ENCODE measurements at places on chromosomes 4 and X.

GRCh38 chrX:45788941-45789348 is 588.3 kb upstream of the DIPK2B start:
- no peak for DNase-seq

- no peak for DNase-seq
These were observed 117.2 kb downstream of the SLIT2 start for GRCh38 chr4:20368926-20369325.

DNA sequence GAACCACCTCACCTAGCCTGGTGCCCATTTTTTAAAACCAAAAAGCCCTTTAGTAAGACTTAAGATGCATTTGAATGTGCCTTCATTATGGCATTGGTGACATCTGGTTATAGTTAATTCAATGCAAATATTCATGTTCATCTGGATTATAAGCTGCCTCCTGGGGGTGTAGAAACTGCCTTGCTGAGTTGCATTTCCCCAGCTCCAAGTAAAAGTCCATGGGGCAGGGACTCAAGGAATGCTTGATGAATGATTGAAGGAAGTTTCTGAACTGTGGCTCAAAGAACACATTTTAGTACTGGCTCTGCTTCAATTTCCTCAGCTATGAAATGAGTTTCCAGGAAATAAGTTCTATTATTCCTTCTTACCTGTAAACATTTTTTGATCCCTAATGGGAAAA is 18.5 kb upstream of the RBM47 start:
- DNase-seq, result no peak

- no peak for DNase-seq
These were observed 8.1 kb upstream of the STS start for GRCh38 chrX:7139202-7140081.

DNA sequence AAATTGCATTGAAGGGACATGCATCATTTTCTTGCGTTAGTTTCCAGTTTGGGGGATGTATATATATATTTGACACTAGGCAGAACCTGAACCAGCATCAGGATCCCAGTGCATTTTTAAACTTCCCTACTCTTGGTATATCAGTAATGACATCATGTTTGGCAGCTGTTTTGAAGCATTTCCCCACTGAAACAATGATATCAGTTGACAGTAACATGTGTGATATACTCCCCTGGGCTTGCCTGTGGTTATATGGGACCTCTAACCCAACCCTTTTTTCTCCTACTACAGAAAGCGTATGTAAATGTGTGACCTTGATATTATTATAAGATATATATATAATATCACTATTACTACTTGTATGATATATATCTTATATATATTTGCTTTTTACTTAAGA is 225.9 kb upstream of the CASK start:
- DNase-seq, result no peak

DNA sequence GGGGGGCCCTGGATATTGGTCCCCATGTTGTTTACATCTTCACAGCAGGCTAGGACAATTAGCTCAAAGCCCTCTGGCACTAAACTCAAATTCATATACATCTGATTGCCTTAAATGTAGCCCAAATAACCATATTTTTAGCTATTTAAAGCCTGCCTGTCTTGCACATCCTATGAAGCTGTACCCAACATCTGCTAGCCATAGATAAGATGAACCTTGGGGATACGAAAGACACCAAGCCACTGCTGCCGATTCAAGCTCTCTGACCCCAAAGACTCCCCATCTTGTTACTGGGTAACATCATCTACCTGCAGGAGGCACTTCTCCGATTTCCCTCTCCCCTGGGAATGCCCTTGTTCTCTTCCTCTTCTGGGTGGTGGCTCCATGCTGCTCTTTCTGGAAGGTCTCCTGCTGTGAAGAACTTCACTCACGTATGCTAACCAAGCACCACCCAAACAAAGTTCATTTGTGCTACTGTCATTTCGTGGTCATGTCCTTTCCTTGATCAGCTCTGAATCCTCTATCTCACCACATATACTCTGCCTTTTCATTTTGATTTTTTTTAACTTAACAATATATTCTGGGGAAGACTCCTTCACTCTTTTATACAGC is 107.7 kb upstream of the ATXN3L start:
- DNase-seq, result no peak

- DNase-seq, result no peak
These were observed 93.7 kb upstream of the TRPC3 start for GRCh38 chr4:122045533-122045932.

DNA sequence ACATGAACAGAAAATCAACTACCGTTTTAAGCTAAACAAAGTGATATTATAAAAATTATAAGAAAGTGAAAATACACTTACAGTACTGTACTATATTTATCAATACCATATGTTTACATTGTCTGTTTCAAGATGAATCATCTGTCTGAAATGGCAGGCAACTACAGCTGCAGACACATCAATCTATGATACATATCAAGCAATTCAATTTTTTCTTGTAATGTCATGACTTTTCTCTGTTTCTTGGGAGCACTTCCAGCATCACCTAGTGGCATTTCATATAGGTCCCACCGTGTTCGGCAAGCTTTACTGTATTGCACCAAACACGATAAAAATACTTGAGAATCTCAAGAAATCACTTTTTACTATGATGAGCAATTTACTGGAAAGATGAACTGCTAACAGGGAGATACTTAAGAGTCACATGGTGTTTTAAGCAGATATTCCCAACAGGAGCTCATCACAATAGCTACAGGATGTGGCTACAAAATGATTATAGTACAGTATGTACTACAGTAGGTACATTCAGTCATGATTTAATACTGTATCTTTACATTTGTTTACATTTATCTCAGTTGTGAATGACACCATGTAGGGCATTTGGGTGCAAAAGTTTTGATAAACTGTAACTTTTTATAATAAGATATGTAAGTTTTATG is 207.4 kb downstream of the ADAM29 start:
- no peak for DNase-seq

GRCh38 chr4:109559625-109559982 is 442 bp upstream of the MCUB start:
- DNase-seq, result no peak

GRCh38 chr4:41058426-41058825 is 155.9 kb downstream of the APBB2 start:
- no peak for DNase-seq

GRCh38 chr4:77989968-77990367 is 67.2 kb upstream of the FRAS1 start:
- no peak for DNase-seq

GRCh38 chr4:168248176-168248710 is 70.3 kb downstream of the DDX60 start:
- DNase-seq, result no peak

GRCh38 chr4:5079581-5079980 is 28.3 kb downstream of the STK32B start:
- DNase-seq, result no peak

Data from mesenteric fat pad (tissue), 1 donor.